K562 (cell line): ENCODE measurements at places on chromosomes 3 and 15.

DNA sequence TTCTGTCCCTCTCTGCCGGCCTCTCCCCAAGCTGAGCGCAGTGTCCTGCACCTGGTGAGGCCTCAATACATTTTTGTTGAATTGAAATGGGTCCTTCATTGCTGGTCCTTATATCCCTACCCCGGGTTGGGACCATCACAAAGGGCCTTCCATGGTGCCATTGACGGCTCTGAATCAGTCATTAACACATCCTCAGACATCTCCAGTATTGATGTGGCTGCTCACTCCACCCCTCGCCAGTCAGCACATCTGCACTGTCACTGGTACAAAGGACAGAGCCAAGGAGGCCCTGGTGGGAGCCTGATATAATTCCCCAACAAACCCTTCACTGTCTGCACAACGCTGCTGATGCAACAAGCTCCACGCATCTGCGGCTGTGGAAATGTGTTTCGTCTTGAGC is 191.6 kb upstream of the TOPAZ1 start:
- DNase-seq: no peak

- DNase-seq: no peak
Measured at GRCh38 chr3:45180051-45180450, 33.9 kb upstream of the CDCP1 start.

DNA sequence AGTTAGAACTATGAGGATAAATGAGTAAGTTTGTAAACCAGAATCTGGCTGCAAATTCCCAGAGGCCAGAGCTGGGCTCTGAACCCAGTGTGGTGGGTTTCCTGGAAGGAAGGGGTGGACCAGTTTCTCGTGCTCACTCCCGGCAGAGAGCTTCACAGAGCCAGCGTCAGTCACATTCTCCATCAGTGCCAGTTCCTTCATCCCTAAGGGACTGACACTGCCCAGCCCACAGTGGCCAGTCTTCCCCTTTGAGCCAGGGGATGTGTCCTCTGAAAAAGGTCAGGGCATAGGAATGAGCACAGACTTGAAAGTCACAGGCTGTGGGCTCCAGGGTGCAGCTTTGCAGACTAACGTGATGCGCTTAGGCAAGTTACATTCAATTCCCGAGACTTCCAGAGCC is 135.8 kb upstream of the HACD2 start:
- no peak for DNase-seq

DNA sequence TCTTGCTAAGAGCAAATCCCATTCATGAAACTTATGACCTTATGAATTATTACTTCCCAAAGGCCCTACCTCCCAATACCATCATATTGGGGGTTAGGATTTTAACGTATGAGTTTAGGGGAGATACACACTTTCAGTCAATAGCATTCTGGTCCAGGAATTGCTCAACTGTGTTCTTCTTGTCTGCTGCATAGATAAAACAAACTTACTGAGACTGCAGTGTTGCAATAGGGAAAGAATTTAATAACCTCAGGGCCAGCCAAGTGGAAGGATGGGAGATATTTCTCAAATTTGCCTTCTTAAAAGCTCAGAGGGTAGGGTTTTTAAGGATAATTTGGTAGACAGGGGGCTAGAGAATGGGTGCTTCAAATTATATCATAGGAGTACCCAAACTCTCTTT is 625.8 kb downstream of the OTOL1 start:
- no peak for DNase-seq

- DNase-seq: no peak
Measured at GRCh38 chr3:152779653-152780052, 55.3 kb upstream of the P2RY1 start.

GRCh38 chr3:109532257-109533216 is 195.2 kb upstream of the DPPA4 start:
- no peak for DNase-seq

DNA sequence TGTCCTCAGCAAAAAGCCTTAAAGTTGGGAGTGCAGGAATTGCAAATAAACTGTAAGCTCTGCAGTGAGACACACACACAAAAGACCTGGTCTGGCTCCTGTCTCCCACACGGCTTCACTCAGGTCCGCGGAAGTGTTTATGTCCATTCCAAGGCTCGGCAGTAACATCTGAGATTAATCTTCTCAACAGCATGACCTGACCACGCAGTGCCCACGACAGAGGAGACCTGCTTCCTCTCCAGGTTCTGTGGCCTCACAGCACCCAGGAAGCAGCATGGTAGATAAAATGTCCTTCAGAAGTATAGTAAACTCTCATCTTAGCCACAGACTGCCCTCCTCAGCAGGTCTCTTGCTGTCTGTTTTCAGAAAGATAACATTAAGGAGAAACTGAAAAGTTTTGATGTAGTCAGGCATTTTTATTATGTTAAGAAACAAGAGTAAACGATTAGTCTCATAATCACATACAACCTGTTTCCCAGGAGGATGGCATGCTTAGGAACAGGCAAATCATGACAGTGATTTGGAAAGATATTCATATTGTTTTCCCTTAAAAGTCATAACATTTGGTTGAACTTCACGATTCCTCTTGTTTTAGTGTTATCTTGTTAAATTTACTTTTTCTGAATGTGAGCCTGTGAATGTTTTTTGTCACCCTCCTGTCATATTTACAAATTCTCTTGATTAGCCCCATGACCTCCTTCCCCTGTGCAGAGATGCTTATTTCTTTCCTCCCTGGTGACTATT is 34.6 kb downstream of the CD200R1L start:
- DNase-seq: peak; percentile 40

DNA sequence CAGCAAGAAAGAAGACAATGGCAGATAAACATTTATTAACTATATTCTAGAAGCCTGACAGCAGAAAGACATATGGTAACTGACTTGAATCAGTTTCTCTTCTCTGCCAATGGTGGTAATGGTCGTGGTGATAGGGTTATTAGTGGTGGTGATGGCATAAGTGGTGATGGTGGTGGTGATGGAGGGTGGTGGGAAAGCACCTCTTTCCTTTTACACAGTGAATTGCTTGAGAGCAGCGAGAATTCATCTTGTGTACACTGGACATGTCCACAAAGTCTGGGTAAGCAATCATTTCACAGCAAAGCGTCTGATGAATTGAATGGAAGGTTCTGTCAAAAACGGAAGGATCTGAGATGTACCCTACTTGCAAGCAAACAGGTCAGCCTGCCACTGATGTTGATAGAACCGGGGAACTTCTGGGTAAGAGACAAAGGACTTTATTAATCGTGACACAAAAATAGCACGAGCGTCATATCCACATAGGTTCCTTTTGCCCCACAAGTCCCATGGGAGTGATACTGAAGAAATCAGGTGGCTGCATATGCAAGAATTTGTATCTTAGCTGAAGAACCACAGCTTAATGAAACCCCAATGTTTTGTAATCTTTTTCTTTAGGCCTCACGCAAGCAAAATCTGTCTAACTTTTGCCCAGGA is 23.5 kb upstream of the TBC1D5 start:
- DNase-seq: no peak

DNA sequence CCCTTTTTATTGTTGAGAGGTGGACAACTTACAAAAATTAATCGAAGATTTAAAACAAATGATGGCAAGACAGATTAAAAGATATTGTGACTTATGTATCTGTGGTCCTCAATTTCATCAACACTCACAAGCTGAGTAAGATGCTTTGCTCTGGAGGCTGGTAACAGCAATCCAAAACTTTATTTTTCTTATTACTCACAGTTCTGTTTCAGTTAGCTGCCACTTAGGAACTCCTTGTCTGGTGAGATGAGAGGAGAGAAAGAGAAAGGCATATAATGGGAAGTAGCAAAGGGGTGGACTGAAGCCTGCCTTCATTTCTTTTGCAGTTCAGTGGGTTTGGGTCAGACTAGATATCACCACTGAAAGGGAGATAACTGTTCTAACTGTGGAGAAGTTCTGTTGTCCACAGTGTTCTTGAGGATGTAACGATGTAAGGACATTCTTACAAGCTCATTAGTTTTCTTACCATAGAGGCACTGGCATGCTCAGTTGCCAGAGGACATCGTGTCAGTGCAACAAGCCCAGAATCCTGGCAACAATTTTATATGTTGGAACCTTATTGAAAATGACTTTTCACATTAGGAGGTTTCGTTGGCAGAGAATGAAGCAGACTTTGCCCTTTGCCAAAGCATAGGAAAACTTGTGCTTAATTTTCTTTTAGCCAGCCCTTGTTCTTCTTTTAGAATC is 93.6 kb downstream of the PLCL2 start:
- no peak for DNase-seq

DNA sequence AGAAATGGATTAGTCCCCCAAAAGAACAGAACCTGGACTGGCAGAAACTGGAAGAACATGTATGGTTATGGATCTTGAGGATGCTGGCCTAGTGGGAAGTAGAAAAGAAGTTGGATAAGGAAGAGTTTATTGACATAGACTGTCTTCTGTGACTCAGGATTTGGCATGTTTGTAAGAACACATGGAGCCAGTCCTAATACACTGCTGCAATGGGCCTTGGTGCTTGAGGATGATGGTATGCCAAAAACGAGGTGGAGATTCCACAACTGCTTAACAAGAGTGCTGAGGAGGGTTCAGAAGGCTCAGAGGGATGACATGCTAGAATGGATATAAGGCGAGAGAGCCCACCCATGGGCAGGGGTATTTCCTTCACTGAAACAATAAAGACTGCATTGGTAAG is 22.4 kb downstream of the LZTFL1 start:
- no peak for DNase-seq

DNA sequence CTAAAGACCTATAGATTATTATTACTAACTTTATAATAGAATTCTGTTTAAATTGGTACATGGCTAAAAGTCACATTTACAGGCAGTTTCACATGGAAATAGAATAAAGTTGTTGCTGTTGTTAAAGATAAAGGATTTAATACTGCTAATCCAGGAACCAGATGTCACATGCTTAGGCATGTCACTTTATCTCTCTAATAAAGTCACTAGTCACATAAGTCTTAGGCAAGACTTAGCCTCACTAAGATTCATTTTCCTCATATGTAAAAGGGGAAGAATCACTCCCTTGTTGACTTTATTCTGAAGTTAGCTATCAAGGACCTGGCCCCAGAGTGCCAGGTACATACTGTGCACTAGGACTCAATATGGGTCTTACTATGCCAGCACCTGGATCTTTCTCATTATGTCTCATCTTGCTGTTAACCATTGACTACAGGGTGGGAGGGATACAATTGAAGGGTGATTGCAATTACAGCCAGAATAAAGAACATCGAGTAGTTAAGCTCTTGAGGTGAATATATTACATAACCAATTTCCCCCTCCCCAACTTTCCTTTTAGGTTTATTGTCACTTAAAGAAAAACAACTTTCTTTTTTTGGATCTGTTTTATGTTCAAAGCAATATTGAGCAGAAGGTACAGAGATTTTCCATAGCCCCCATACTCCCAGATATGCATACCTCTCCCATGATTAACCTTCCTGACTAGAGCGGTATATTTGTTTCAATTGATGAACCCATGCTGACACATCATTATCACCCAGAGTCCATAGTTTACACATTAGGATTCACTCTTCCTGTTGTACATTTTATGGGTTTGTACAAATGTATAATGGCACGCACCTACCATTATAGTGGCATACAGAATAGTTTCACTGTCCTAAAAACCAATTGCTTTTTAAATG is 36.6 kb downstream of the LNP1 start:
- no peak for DNase-seq

GRCh38 chr3:177646749-177647148 is 449.5 kb upstream of the TBL1XR1 start:
- DNase-seq: no peak

- DNase-seq: no peak
Measured at GRCh38 chr15:42037656-42038055, 16.8 kb upstream of the PLA2G4E start.

DNA sequence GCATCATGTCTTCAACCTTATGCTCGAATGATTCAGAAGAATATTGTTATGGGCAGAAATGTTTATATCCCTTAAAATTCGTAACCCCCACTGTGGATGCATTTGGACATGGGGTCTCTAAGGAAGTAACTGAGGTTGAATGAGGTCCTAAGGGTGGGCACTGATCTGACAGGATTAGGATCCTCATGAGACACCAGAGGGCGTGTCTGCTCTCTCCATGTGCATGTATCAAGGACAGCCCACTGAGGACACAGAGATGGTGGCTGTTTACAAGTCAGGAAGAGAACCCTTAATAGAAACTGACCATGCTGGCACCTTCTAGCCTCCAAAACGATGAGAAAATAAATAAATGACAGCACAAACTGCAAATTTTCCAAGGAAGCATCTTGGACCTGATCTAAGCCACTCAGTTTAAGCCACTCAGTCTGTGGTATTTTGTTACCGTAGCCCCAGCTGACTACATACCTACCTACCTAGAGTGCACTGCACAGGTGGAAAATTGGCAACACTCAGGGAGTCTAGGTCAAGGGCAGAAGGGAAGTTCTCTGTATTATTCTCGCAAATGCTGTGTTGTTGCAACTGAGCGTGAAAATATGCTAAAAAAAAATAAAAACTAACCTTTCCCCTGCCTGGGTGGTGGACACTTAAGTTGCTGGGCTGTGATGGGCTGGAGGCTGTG is 126.6 kb downstream of the TJP1 start:
- peak; percentile 50 for DNase-seq

DNA sequence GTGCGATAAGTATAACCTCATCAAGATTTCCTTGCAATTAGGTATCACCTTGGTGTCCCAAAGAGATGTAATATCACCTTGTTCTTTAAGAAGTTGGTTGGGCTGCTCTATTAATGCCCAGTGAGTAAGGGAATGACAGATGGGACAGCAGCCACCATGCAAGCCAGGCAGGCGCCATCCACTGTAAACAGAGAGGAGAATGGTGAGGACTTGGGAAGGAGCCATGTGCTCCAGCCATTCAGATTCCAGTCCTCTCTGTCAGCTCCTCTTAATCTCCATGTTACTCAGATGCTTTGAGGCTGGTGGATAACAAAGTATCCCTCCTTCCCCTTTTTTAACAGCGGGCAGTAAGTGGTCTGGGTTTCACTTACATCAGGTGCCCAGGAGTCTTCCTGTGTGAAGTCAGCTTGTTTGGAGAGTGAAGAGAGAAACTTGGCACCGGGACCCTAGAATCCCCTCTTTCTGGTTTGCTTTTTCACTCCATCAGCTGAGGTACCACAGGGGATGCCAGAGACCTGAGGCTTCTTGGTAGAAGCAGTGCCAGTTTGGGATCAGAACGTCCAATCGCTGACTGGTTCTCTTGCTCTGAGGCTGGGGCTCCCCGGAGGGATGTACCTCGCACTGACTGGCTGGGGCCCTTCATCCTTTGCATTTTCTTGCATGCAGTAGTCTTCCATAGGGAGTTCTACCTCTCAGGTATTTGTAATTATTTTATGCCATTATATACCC is 29.5 kb downstream of the SLCO3A1 start:
- no peak for DNase-seq

GRCh38 chr3:82293867-82294266 is 532.4 kb upstream of the GBE1 start:
- DNase-seq: no peak
